Smooth muscle cell of the pulmonary artery (primary cell): ENCODE measurements at places on chromosomes 3 and 15. TPM values are rescaled to one million over a fixed set of nuclear protein-coding genes. Genes with fewer than 3 reads are reported as not detected.

The CCR2 gene
- not detected in 2 replicates for total RNA-seq

The ARL14 gene
- total RNA-seq: 0.07 TPM in 1 of 2 replicates, not detected in the other

The TMEM266 gene
- 0.03 and 0.07 TPM in 2 replicates for total RNA-seq

The REC114 gene
- not detected in 2 replicates for total RNA-seq

The DAZL gene
- not detected in 2 replicates for total RNA-seq

The MITF gene
- total RNA-seq: 4.9 and 12.6 TPM in 2 replicates

The EBLN2 gene
- total RNA-seq: 4.1 and 4.2 TPM in 2 replicates

The PRR23A gene
- total RNA-seq: not detected in 2 replicates

The PATL2 gene
- total RNA-seq: 0.33 and 0.36 TPM in 2 replicates

The STT3B gene
- total RNA-seq: 205 and 289 TPM in 2 replicates

The CCK gene
- 0.13 and 0.36 TPM in 2 replicates for total RNA-seq

The CAPN7 gene
- total RNA-seq: 49.1 and 49.4 TPM in 2 replicates

The AGBL1 gene
- not detected in 2 replicates for total RNA-seq

The MAP6D1 gene
- total RNA-seq: 2.3 and 3.1 TPM in 2 replicates

The LIPC gene
- 0.63 and 3.8 TPM in 2 replicates for total RNA-seq

The SLC6A1 gene
- total RNA-seq: 0.10 and 0.13 TPM in 2 replicates

The DGKG gene
- total RNA-seq: 1.2 and 4.0 TPM in 2 replicates

The PLA2G4B gene
- 1.1 and 1.2 TPM in 2 replicates for total RNA-seq

The FRMD5 gene
- total RNA-seq: 10.0 and 30.2 TPM in 2 replicates

The SNX1 gene
- 40.5 and 45.9 TPM in 2 replicates for total RNA-seq

The MANF gene
- total RNA-seq: 69.6 and 86.7 TPM in 2 replicates

The RTP4 gene
- total RNA-seq: 0.20 and 0.59 TPM in 2 replicates

The TNFAIP8L3 gene
- 6.9 and 7.4 TPM in 2 replicates for total RNA-seq

The CAMKV gene
- not detected in 2 replicates for total RNA-seq

The FILIP1L gene
- total RNA-seq: 23.8 and 24.7 TPM in 2 replicates

The ZMYND10 gene
- total RNA-seq: 0.91 and 1.1 TPM in 2 replicates

The SLC7A14 gene
- total RNA-seq: 0.83 and 4.5 TPM in 2 replicates

The PLAAT1 gene
- total RNA-seq: not detected in 2 replicates

The SPINK8 gene
- not detected in 2 replicates for total RNA-seq

The PP2D1 gene
- not detected in 2 replicates for total RNA-seq

The WNT5A gene
- total RNA-seq: 12.4 and 80.7 TPM in 2 replicates

The CFAP92 gene
- total RNA-seq: 0.13 TPM in 1 of 2 replicates, not detected in the other

The LRRIQ4 gene
- total RNA-seq: 0.07 TPM in 2 replicates

The ALDH1A3 gene
- 7.4 and 31.0 TPM in 2 replicates for total RNA-seq

The RHCG gene
- total RNA-seq: 0.07 and 0.50 TPM in 2 replicates

The TTLL13 gene
- 0.07 TPM in 1 of 2 replicates, not detected in the other for total RNA-seq

The GABRB3 gene
- total RNA-seq: 0.66 and 1.3 TPM in 2 replicates

The GPR62 gene
- 0.07 TPM in 1 of 2 replicates, not detected in the other for total RNA-seq

The ZIC1 gene
- 0.03 and 0.13 TPM in 2 replicates for total RNA-seq

The CCRL2 gene
- 0.10 and 0.26 TPM in 2 replicates for total RNA-seq

The BLOC1S6 gene
- total RNA-seq: 67.8 and 98.5 TPM in 2 replicates

The CORO2B gene
- total RNA-seq: 24.6 and 32.9 TPM in 2 replicates

The CACNA2D3 gene
- total RNA-seq: 0.03 and 0.72 TPM in 2 replicates

The SPATA12 gene
- 0.10 TPM in 1 of 2 replicates, not detected in the other for total RNA-seq

The CYP1A1 gene
- total RNA-seq: 0.40 and 1.2 TPM in 2 replicates

The CASR gene
- not detected in 2 replicates for total RNA-seq

The BOC gene
- 7.6 and 15.6 TPM in 2 replicates for total RNA-seq

The RARB gene
- 5.2 and 10.2 TPM in 2 replicates for total RNA-seq

The ANKRD63 gene
- total RNA-seq: not detected in 2 replicates
